Mucosa of descending colon (tissue), 3 donors: ENCODE measurements at places on chromosomes 7 and 10.
A peak's percentile ranks its signal among the peaks of the same experiment; 100 is the strongest.

DNA sequence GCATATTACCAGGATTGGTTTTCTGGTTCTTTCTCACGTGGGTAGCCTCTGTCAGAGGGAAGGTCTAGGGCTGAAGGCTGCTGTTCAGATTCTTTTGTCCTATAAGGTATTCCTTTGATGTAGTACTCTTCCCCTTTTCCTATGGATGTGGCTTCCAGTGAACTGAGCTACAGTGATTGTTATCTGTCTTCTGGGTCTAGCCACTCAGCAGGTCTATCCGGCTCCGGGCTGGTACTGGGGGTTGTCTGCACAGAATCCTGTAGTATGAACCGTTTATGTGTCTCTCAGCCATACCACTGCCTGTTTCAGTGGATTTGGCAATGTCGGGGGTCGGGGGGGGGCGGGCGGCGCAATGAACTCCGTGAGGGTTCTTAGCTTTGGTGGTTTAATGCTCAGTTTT lies 84.5 kb upstream of the C10orf90 start:
- no peak for DNase-seq

DNA sequence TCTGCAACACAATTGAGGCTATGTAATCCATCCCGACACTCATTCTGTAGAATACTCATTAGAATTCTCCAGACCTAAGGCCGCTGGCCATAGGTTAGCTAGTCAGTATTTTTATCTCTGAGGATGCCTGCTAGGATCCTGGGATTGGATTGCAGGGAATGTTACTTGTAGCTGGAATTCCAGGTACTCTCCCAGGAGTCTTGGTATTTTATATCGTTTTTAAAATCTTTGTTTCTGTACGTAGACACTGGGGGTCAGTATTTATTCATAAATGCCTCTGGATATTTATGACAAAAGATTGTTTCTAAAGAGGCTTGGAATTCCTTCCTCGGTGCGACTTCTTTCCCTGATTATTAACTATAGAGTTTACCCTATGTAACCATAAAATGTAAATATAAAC lies 40.1 kb downstream of the BPGM start:
- no peak for DNase-seq

DNA sequence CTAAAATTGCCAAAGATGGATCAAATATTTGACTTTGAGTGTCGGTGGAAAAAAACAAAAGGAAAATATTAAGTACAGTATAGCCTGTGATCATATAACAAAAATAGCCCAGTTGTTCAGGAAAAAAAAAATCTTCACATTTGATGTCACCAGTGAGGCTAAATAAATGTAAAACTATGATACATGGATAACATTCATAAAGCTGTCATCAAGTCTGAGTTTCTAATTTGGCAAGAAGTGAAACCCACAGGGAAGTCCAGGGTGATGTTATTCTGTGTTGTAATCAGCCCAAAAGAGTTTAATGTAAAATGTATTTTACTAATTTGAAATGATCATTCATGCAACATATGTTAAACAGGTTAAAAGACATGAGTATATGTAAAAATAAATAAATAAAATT lies 908.0 kb downstream of the PCDH15 start:
- DNase-seq, result no peak

DNA sequence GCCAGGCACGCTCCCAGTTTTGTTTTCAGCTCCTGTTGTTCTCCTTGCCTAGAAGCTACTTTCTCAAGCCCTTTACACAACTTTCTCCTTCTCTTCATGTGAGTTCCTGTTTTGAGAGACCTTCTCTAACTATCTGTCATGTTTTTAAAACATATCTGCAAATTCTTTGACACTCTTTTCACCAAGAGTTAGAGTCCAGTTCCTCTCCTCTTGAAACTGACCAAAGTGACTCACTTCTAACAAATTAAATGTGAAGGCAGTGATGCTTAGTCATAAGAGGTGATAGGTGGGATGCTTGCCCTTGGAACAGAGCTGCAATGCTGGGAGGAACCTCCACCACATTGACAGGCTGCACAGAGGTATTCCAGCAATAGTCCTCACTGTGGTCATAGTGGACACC lies 25.3 kb downstream of the ZSCAN25 start:
- DNase-seq, result no peak

DNA sequence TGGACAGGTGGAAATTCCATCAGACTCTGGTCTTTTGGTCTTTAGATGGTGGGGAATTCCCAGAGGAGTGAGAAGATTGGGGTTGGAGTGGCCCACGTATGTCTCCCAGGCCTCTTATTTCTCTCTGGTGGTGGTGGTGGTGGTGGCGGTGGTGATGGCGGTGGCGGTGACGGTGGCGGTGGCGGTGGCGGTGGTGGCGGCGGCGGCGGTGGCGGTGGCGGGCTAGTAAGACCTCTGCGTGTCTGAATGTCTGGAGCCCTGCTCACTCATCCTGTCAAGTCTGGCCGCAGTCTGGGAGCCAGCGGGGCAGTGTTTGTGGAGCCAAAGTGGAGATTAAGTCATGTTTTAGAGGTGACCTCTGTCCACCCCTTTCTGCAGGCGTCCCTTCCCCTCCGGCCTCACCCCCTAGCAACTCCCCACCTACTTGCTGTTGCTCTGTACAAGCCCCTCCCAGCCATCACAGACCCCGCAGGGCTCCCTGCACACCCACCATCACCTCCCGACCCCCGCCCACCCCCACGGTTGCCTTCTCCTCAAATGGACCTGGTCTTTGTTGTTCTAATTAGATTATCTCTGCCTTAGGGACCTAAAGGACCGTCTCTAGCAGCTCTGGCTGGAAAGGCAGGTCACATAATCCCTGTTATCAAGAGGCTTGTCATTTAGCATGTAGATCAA lies 165.0 kb upstream of the TBX20 start:
- no peak for DNase-seq

GRCh38 chr7:117110480-117111315 lies 157.4 kb downstream of the ST7 start:
- DNase-seq, result peak; percentile 12

GRCh38 chr10:115093776-115094408 lies 727 bp downstream of the ATRNL1 start:
- peak; percentile 51 for DNase-seq

GRCh38 chr7:51315393-51316261 lies 982 bp downstream of the COBL start:
- peak; percentile 74 for DNase-seq

DNA sequence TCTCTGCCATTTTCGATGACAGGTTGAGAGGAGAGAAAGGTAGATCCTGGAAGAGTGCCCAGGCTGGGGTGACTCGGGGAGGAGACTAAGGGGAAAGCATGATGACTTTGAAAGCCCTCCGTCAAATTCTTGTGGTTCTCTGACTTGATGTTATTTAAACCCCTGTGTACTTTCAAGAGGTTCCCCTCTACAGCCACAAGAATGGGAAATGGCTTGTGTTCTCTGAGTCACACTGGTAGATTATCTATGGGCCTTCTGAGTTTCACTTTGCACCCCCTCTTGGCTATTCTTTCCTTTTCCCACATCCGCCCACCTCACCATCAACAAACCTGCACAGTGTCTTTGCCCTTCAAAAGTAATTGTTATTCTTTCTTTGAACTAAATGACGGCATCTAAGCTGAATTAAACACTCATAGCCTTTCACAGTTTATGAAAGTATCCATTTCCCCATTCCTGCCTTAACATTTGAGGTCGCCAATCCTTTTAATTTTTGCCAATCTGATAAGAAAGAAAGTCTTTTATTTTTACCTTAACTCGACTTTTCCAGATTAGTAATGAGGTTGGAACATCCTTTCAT lies 24.1 kb downstream of the PRF1 start:
- DNase-seq, result peak; percentile 45

- peak; percentile 25 for DNase-seq
Measured at GRCh38 chr10:1190791-1191490, 134.8 kb downstream of the WDR37 start.

DNA sequence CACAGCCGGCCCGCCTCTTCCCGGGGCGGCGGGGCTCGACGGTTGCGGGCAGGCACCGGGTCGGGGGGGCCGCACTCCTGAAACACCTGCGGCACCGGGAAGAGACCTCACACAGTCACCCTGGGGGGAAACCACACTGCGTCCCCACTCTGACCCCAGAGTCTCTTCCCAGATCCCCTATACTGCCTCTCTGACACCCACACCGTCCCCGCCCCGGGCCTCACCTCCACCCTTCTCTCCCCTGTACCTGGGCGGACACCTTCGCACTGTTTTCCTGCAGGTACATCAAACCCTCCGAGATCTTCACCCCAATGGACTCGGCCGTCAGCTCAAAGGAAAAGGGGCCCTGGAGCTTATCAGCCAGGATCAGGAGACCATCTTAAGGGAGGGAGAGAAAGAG lies 3.4 kb upstream of the GAL3ST4 start:
- no peak for DNase-seq

- no peak for DNase-seq
Measured at GRCh38 chr10:20890491-20891337, 6.4 kb downstream of the NEBL start.

DNA sequence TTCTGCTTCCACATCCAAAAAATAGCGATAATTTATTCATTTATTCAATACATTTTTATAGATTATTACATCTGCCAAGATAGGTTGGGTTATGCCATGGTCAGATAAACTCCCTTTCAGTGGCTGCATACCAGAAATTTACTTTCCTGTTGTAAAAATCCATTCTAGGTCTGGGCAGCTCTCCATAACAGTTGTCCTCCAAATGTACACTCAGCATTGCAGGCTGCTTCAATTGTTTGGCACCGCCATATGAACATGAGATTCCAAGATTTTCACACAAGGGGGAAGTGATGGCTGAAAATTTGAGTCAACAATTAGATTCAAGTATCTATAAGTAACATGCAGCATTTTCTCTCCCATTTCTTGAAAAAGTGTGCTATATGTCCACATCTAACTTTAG lies 568.7 kb downstream of the ETV1 start:
- no peak for DNase-seq

DNA sequence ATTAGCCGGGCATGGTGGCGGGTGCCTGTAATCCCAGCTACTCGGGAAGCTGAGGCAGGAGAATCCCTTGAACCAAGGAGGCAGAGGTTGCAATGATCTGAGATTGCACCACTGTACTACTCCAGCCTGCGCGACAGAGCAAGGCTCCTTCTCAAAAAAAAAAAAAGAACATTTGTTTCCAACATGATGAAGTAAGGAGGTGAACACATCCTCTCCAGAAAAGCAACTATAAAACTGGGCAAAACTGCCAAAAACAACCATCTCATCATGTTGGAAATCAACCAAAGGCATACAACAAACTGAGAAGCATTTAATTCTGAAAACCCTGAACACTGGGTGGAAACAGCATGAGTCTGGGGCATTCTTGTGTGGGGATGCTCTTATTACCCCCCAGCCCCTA lies 14.3 kb downstream of the PRTFDC1 start:
- DNase-seq, result no peak

DNA sequence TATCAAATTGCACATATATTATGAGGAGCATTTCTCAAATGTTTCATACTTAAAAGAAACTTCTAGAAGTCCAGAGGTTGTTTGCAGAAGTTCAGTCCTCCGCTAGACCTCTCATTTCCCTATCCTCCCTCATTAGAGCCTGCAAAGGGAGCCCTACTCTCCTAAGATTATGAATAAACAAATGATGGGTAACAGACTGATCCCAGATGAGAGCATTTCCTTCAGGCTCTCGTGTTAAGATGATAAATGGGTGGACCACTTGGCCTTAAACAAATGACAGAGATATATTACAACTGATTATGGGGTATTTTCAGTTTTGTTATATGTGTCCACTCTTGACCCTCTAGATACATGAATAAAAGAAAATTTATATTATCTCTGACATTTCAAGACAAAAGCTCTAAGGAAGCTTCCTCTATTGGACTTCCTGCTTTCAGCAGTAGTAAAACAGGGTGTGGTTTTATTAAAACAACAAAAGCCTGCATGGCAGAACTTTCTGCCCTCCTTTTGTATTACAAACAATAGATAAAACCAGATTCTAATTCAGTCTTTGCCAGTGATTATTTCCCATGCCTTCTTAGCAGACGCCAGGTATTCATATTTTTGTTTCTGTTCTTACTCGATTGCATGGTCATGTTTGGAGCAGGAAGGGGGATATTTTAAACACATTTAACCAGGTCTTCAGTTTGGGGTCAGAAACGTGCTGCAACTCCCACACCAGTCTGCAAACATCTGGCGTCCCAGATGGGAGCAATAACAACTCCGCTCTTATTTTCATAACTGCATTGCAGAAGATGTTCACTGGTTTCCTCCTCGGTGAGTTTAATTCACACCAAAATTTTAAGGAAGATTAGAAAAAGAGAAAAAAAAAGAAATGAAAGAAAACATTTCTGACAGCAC lies 52.4 kb upstream of the FAM204A start:
- no peak for DNase-seq
